ENCODE measurements at places on chromosomes 1 and 21.

- no peak for DNase-seq
Observed at GRCh38 chr1:233912909-233913308, 8.4 kb downstream of the SLC35F3 start.

GRCh38 chr1:185636848-185637247, 97.3 kb upstream of the HMCN1 start:
- DNase-seq: no peak

DNA sequence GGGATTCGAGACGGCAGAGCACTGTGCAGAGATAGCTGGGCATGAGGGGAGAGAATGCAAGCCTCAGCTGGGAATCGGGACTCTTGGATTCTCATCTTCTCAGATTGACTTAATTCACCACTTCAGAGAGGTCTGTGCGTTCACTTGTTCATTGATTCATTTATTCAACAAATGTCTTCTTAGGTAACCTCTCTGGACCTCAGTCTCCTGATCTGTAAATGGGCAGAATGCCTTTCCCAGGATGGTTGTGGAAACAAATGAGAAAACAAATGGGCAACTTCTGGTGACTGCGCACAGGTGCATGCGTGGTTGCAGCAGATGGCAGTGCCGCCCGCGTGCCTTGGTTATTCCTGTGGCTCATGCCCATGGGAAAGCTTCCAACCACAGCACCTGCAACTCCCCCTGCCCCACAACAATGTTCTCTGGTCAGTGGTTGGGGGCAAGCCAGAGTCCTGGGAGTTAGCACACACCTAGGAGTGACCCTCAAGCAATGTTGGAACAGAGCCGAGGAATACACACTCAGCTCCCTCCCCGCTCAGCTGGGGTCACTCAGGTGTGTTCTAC, 110.1 kb upstream of the RUNX3 start:
- no peak for DNase-seq

DNA sequence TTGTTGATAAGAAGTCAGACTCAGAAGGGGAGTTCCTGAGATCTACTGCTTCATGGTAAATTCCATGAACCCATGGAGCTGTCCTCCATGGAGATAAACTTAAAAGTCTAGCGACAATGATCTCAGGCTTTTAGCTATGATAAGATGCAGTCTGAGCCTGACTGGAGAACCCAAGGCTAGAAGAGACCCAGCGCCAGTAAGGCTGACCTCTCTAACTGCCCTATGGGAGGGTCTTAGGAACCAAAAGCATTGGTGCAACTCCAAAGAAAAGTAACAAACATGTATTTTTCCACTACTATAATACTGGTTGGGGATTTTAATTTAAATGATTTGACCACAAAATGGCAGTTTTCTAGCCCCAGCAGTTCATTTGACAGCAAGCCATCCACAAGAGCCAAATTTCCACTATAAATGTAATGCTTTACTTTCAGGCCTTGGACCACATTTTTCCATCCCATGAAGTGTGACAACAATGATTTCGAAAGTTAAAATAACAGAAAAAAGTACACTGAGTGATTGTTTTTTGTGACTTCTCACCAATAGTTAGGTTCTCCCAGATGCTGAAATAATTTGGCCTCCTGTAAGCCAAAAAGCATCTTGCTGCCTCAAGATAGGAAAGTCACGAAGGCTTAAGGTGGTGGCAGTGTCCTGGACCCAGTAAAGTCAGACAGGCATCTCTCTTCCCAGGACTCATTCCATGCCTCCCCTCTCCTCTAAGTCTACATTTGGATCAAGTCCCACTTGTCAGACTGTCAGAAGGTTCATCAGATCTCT, 43.1 kb upstream of the EXOSC10 start:
- no peak for DNase-seq

- DNase-seq: no peak
Observed at GRCh38 chr21:36422279-36423098, 37.3 kb downstream of the CHAF1B start.

DNA sequence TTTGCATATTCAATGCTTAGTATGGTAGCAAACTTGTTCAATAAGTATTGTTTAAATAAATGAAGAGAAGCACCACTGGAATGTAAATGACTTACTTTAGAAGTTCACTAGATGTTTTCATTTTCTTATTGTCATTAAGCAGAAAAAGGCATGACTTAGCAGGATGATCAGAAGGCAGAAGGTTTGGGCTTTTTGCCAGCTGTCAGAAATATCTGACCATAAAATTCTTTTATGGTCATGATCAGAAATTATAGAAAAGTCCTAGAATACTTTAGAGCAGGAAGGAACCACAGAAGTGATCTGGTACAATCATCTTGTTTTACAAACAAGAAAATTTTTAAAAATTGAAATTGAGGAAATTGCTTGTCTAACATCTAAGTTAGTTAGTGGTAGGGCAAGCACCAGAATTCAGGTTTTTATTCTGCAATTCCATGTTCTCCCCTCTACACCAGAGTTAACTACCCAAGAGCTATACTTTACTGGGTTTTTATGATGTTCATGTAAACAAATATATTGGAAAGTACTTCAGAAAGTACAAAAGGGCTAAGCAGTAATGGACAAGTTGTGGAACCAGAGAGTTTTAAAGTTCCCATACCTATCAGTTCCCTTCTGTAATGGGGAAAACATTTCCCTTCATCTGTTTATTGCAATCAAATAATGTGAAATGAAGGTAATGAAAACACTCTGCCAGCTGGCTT, 10.1 kb downstream of the FMO5 start:
- DNase-seq: no peak

Measured in activated gamma-delta T cell treated with anti-CD3 and anti-CD28 coated beads, Interleukin-2, amount 50 U/mL, for 16 hours (primary cell).